ENCODE measurements at places on chromosomes 1 and 21. TPM values are rescaled to one million over a fixed set of nuclear protein-coding genes. Genes with fewer than 3 reads are reported as not detected.
A peak's percentile ranks its signal among the peaks of the same experiment; 100 is the strongest.

LCE1C gene
- total RNA-seq = not detected

DNA sequence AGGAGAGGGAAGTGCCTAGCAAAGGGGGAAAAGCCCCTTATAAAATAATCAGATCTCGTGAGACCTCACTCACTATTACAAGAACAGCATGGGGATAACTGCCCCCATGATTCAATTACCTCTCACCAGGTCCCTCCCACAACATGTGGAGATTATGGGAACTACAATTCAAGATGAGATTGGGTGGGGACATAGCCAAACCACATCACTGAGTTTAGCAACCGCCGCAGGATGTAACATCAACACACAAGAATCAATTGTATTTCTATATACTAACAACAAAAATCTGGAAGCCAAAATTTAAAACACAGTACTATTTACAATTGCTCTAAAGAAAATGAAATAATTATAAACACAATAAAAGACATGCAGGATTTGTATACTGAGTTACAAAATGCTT, 21.9 kb downstream of the DIRAS3 start:
- DNase-seq = no peak

CRB1 gene
- 0.37 TPM for total RNA-seq

KPRP gene
- not detected for total RNA-seq

DNA sequence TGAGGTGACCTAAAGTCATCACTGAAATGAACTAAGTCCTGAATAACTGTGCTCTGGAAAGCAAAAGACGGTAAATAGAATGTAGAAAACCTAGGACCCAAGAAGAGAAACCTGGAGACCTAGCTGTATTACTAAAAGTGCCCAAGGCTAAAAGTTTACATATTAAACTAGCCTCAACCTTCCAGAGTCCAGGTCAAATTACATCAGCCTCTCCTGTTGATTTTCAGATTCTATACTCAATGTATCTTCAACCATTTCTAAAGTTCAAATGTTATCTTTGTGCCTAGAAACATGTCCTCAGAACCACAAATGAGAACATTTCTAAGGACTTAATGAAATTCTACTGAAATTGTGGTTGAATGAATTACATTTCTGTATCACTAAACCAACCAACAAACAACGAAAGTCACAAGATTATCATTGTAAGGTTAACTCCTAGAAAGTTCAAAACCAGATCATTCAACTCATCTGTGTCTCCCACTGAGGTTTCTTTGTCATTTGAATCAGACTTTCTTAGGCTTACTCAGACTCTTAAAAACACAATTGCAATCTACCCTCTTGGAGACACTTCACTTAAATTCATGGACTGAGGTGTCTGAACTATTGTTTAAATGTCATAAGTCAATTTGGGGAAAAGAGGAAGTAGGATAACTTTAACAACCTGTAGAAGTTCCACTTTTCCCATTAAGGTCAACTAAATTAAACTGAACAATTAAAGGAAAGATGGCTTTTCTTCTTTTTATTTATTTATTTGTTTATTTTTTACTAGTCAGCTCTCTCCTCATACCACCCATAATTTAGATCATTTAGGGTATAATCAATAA, 207.7 kb downstream of the BARHL2 start:
- DNase-seq = no peak

- DNase-seq = no peak
These were observed 11.0 kb downstream of the ESPN start for GRCh38 chr1:6435547-6435946.

DNA sequence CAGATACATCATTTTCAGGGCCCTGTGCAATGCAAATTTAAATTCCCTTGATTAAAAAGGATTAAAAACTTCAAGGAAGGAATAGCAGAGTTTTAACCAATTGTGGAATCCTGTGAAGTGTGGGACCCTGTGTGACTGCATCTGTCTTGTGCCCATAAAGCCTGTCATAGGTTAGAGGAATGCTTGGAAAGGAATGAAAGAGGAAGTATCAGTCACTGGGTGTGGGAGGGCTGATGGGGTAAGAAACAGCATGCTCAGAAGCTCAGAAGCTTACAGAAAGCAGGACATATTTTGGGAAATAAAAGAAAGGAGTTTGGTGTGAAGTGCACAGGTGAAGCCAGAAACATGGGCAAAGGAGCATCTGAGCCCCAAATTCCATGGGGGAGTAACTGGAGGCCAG, 150.8 kb upstream of the ETV3 start:
- DNase-seq = no peak

- no peak for DNase-seq
These were observed 8.8 kb upstream of the TIAM1 start for GRCh38 chr21:31352836-31353235.

DNA sequence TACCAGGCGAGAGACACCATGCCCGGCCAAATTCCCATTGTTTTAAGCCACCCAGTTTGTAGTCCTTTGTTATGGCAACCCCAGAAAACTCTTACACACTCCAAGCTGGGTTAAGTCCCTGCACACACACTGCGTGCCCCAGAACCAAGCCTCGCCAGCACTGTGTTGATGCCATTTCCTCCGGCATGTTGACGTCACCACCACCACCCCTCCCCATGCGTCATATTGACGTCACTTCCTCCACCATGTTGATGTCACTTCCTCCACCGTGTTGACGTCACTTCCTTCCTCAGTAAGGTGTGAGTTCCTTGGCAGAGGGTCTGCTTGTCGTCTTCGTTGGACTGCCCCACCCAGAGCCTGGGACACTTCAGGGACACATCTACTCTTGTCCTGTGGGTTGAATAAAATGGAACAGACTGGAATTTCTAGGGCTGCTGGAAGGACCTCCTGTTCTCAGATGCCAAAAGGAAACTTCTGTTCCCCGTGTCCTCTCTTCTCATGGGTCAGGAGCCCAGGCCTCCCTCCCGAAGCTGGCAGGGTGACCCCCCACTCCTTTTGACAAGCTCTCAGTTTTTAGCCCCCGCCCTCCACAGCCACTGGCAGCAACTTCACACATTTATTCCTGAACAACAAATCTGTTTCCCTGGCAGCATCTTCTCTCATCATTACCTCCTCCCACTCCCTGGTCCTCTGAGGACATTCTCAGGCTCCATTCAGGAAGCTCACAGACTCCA, 643.3 kb downstream of the NPHP4 start:
- DNase-seq = no peak

- DNase-seq = no peak
These were observed 4.8 kb downstream of the PHACTR4 start for GRCh38 chr1:28374297-28374696.

- DNase-seq = no peak
These were observed 13.4 kb downstream of the PLA2G5 start for GRCh38 chr1:20083178-20083944.

DNA sequence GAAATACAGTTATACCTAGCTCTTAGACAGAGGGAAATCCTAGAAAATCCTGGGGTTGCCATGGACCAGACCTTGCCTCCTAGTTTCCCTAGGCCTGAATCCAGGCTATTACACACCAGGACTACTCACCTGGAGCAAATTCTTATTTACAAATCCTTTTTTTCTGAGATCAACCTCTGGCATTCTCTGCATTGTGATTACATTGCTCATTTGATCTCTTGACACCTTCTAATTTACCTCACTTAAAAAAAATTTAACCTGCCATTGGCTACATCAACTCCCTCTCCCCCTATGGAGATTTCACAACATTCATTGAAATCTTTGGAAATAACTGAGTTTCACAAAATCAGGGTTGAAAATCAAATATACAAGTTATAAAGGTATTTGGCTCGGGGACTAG, 2.9 kb upstream of the C1orf105 start:
- DNase-seq = no peak

GRCh38 chr1:54105736-54106269, 47.0 kb downstream of the CDCP2 start:
- no peak for DNase-seq

DNA sequence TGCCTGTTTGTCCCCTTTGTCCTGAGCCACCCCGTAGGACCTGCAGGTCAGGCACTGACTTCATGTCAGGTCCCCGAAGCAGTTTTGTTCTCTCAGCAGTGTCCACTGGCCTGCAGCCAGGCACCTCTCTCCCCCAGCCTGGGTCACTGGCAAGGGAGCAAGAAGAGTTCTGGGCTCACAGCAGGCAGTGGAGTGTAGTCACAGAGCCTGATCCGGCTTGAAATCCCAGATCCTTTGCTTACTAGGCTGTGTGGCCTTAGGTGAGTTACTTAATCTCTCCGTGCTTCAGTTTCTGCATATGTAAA, 34.2 kb downstream of the L1TD1 start:
- DNase-seq = no peak

DNA sequence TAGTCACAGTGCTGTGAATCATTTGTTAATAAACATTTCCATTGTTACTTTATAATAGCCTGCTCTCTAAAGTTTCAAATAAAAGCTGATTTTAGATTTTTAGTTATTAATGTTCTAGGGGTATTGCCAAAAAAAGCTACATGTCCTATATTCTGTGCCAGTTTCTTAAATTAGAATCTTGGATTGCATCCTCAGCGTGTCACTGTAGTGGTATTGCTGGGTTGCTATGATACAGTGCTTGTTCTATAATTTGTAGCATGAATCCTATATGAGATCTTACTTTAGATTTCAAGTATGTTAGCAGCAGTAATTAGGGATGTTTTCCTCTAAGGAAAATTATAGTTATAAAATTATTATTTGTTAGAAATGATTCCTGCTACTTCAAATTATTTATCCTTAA, 16.4 kb downstream of the PPP2R5A start:
- no peak for DNase-seq

DNA sequence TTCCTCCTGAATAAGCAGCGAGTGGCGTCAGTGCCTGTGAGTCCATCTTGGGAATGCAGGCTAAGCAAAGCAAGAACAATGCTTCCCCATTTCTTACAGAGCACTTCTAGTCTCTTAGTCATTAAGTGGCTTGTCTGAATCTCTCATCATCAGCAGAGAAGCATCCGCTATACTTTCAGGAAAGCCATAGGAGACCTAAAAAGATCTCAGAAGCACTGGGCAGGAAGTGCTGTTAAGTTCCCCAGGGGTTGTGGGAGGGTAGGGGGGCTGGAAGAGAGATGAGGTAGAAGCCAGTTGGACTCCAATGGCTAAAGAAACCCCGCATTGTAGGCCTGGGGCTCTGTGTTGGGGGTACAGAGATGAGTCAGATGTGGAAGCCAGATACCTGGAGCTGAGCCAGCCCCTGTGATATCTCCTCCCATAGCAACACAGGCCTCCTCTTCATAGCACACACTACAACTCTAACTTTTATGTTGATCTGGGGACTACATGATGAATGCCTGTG, 44.9 kb downstream of the SYT6 start:
- no peak for DNase-seq

DNA sequence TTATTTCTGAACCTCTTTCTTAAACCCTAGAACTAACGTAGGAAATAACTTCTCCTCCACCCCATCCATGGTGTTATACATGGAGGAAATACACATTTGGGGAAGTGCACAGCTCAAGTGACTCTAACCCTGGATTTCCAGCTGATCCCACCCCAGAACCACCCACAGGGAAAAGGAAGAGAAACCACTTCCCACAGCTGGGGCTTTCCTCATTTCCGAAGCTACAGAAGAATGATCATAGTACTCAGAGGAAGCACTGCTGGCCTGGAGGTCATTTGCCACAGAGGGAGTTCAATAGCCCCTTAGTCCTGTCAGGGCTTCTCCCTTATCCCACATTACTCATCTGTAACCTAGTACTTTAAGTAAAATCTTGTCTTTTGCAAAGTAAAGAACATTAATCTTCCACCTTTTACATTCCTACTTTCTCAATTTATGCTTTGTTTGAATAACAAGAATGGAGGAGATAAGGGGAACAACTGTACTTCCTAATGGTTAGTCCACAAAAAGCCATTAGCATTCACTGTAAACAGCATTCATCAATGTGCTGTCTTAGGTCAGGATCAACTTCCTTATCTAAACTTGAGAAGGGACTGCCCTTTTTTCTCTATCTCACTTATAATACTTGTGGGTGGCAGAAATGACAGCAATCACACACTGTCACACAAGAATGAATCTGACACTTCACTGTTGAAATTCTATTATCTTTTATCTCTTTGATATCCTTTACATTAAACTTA, 63.0 kb upstream of the RGS1 start:
- no peak for DNase-seq

PRAMEF20 gene
- not detected for total RNA-seq

DNA sequence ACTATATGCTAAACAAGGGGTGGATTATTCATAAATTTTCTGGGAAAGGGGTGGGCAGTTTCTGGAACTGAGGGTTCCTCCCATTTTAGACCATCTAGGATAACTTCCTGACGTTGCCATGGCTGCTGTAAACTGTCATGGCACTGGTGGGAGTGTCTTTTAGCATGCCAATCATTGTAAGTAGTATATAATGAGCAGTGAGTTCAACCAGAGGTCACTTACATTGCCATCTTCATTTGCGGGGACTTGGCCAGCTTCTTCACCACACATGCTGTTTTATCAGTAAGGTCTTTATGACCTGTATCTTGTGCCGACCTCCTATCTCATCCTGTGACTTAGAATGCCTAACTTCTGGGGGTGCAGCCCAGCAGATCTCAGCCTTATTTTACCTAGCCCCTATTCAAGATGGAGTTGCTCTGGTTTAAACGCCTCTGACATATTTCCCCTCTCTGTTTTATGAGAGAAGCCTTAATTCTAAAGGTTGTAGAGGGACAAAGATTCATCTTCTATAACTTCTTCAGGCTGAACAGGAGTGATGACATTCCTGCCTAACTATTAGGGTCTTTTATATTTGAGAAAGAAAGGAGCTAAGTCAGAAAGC, 60.4 kb downstream of the DIP2A start:
- no peak for DNase-seq

GUCA2B gene
- not detected for total RNA-seq

TGFB2 gene
- 5.1 TPM for total RNA-seq

- no peak for DNase-seq
These were observed 3.7 kb downstream of the TARBP1 start for GRCh38 chr1:234475167-234475793.

TRABD2B gene
- total RNA-seq = 0.30 TPM

DNA sequence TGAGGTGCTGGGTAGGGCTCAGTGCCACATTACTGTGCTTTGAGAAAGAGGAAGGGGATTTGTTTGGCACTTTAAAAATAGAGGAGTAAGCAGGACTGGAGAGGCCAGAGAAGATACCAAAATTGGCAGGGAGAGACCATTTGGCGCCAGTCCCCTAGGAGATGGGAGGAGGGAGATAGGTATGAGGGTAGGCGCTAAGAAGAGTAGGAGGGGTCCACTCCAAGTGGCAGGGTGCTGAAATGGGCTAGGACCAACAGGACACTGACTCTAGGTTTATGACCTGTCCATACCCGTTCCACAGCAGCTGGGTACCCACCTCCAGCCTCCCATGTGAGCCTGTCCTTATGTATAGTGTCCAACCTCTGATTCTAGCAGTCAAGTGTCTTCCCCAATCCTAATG, 1.0 kb upstream of the CRTC2 start:
- DNase-seq = peak; percentile 69

FCRLA gene
- 68.1 TPM for total RNA-seq
